ENCODE measurements at places on chromosomes 3 and 15. TPM values are rescaled to one million over a fixed set of nuclear protein-coding genes. Genes with fewer than 3 reads are reported as not detected.

CFAP20DC gene
- total RNA-seq: 6.5 TPM

ARMC8 gene
- 45.7 TPM for total RNA-seq

IL5RA gene
- total RNA-seq: not detected

BNC1 gene
- total RNA-seq: 0.03 TPM

ARPP21 gene
- total RNA-seq: not detected

TMCO5A gene
- total RNA-seq: not detected

ACP3 gene
- total RNA-seq: not detected

EPHB3 gene
- total RNA-seq: 1.1 TPM

UCN2 gene
- total RNA-seq: 5.0 TPM

PRSS50 gene
- not detected for total RNA-seq

MESP1 gene
- total RNA-seq: 1.5 TPM

ZBED2 gene
- not detected for total RNA-seq

PTH1R gene
- 4.9 TPM for total RNA-seq

ARHGAP31 gene
- total RNA-seq: 4.7 TPM

TMEM45A gene
- 17.9 TPM for total RNA-seq

SLC27A2 gene
- not detected for total RNA-seq

TNFSF10 gene
- 0.79 TPM for total RNA-seq

LIPC gene
- not detected for total RNA-seq

PYGO1 gene
- total RNA-seq: 14.7 TPM

CCR2 gene
- not detected for total RNA-seq

TMEM212 gene
- total RNA-seq: not detected

Measured in A172 (cell line).